ENCODE measurements at places on chromosomes 2 and 18. TPM values are rescaled to one million over a fixed set of nuclear protein-coding genes. Genes with fewer than 3 reads are reported as not detected.

The BIN1 gene
- 85.4 TPM for total RNA-seq

The CRACDL gene
- total RNA-seq = not detected

The TMEM127 gene
- 55.0 TPM for total RNA-seq

The SGO2 gene
- total RNA-seq = 3.2 TPM
